T-cell (primary cell): ENCODE measurements at places on chromosomes 1 and 21.

DNA sequence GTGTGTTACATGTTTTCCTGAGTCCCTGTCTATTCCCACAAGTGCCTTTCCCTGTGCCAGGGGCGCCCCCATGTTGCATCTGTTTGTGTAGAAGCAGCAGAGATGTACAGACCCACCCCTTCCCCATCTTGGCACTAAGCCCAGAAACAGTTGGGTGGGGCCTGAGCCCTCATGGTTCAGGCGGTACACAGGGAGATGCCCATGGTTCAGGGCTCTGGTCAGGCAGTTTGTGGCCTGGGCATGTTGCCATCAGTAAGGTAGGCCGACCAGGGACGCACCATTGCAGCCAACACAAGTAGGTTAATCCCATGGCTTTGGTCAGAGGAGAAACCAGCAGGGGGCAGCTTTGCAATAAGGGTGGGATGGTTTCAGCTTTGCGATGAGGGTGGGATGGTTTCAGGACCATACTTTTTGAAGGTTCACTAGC is 914 bp upstream of the ADGRB2 start:
- H3K4me1 ChIP-seq: peaks cover 49% of the 10 kb centered on the region
- H3K36me3 ChIP-seq: no peaks in the 10 kb centered on the region
- no peak overlapping the region for H3K27ac ChIP-seq
- no peak for DNase-seq

DNA sequence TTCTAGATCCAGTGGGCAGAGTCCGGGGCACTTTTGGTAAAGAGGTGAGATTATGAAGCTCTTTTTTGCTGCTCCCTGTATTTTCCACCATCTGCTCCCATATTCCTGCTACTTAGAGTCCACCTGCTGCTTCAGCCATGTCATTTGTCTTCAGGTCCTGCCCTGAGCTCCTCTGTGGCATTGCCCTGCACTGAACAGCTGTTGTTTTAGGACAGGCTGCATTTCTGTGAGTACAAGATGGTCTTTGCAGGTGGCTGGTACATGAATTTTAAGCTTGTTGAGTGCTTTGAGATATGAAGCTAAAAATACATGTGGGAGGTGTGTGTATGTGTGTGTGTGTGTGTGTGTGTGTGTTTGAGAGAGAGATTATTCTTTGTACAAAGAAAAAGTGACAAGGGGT is 21.9 kb downstream of the MT1HL1 start:
- H3K27me3 ChIP-seq: peaks cover 3% of the 10 kb centered on the region
- no peaks in the 10 kb centered on the region for H3K36me3 ChIP-seq
- H3K27ac ChIP-seq: no peak overlapping the region

- no peaks in the 10 kb centered on the region for H3K36me3 ChIP-seq
- peak; percentile 12 for DNase-seq
- peak overlapping the region; percentile 85 for H3K4me3 ChIP-seq
- H3K27ac ChIP-seq: no peak overlapping the region
- H3K27me3 ChIP-seq: peaks cover 10% of the 10 kb centered on the region
These were observed 848 bp downstream of the DNM3 start for GRCh38 chr1:171841931-171842761.

DNA sequence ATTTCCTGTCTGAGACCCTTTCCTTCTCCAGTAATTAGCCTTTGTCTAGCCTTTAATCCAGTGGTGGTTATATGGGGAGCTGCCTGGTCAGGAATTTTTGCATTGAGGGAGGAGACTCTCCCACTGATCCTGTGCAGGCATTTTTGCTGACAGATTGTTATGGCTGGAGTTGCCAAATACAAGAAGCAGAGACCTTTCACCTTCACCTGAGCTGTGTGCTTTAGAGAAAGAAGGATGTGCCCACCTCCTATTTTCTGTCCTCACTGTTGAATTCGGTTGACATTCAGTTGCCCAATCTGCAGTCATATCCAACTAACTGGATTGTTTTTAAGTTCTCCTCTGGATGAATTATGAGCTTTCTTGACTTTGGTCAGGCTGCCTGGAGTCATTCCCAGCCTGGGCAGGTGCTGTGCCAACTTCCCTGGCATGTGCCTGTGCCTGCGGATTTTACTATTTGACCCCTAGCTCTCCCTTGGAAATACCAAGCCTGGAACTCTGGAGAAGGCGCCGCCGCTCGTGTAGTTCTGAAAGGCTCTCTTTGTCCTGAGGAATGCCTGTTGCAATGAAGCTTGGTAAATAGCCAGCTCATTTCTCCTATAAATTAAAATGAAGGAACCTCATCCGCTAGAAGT is 143.9 kb downstream of the NOS1AP start:
- H3K27ac ChIP-seq: no peak overlapping the region
- no peak for DNase-seq
- no peaks in the 10 kb centered on the region for H3K36me3 ChIP-seq
- H3K27me3 ChIP-seq: no peaks in the 10 kb centered on the region
- no peak overlapping the region for H3K4me3 ChIP-seq
- H3K4me1 ChIP-seq: no peaks in the 10 kb centered on the region

DNA sequence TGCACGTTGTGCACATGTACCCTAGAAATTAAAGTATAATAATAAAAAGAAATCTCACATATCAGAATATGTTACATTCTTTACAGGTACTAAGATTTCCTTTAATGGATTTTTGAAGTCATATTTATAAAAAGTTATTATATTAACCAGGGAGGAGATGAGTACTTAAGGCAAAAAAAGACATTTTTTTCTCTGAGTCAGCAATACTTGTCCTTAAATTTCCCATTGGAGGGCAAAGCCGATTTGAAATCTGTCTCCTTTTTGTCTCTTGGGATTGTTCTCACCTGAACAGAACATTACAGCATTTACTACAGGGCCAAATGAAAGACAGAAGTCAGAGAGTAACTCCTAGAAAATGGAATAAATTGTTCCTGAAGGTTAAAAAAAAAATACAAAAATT is 26.3 kb upstream of the SLC16A1 start:
- DNase-seq: no peak
- no peak overlapping the region for H3K27ac ChIP-seq
- no peak overlapping the region for H3K4me3 ChIP-seq
- no peaks in the 10 kb centered on the region for H3K36me3 ChIP-seq
- no peaks in the 10 kb centered on the region for H3K27me3 ChIP-seq

DNA sequence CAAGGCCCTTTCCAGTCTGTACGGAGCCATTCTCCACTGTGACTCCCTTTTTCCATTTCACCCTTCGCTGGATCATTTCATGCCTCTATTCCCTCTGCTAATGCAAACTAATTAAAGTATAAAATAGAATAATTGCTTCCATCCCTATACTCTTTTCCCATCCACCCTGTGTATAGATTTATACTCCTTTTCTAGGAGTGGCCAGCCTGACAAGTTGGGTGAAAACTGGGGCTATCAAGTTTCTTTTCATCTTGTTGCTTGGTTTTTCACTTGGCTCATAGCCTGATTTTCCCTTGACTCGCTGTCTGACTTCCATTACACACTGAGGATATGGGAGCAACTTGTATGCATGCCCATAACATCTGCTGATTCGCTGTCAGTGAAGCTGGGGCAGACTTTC is 107.0 kb downstream of the PLXNA2 start:
- H3K27ac ChIP-seq: no peak overlapping the region
- peaks cover under 1% of the 10 kb centered on the region for H3K4me1 ChIP-seq
- no peak for DNase-seq
- H3K27me3 ChIP-seq: no peaks in the 10 kb centered on the region

DNA sequence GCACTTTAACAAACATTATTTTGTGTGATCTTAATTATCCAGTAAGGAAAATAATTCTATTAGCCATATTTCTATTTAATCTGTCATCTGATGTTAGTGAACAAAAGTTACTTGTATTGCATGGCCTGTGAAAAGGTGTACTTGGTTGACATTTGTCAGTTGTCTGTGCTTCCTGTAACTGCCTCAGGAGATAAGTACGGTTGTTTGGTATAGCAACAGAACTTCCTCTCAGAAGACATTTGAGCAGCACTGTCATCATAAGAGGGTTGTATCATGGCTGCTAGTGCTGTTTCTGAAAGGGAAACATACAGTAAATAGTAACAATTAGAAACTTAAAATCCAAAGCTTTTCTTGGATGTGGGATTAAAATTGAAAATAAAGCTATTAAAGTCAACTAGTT is 3.4 kb downstream of the BLZF1 start:
- H3K36me3 ChIP-seq: peaks cover 6% of the 10 kb centered on the region
- peaks cover 4% of the 10 kb centered on the region for H3K4me1 ChIP-seq
- DNase-seq: no peak
- no peak overlapping the region for H3K4me3 ChIP-seq
- no peaks in the 10 kb centered on the region for H3K27me3 ChIP-seq

- no peak overlapping the region for H3K27ac ChIP-seq
- no peak overlapping the region for H3K4me3 ChIP-seq
- H3K27me3 ChIP-seq: peaks cover 27% of the 10 kb centered on the region
- no peaks in the 10 kb centered on the region for H3K36me3 ChIP-seq
- DNase-seq: no peak
These were observed 44.9 kb downstream of the C1orf198 start for GRCh38 chr1:230823426-230823825.

DNA sequence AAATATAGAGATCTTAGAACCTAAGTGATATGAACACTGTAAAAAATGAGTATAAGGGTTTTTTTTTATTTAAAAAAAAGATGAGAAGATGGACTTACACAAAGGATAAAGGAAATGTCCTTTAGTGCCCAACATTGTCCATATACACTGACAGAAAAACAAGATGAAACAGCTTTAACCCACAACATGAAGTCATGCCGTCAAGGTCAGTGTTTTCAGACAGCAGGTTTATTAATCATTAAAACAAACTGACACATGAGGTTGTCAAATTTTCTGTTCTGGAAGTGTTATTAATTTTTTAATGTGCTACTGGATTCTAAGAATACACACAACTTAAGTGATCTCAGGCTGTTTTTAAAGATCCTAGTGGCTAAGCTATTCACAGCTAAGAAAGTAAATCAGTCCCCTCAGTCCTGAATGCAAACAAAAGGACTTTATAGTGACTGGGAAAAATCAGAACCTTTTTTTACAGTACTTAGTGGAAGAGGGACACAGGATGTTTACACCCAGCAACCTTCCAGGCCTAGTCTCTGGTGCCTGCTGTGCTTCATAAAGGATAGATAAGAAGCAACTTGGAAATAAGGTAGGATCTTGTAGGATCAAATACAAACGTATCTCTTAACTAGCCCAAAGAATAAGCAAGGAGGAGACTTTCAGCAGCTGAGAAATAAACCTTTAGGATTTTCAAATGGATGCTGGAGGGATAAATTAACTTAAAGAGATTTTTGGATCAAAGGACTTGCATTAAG is 21.9 kb upstream of the PKN2 start:
- peaks cover 3% of the 10 kb centered on the region for H3K4me1 ChIP-seq
- no peak overlapping the region for H3K27ac ChIP-seq
- H3K27me3 ChIP-seq: no peaks in the 10 kb centered on the region
- no peak for DNase-seq
- H3K36me3 ChIP-seq: no peaks in the 10 kb centered on the region

GRCh38 chr1:88318740-88319139 is 365.3 kb upstream of the PKN2 start:
- no peak overlapping the region for H3K4me3 ChIP-seq
- H3K4me1 ChIP-seq: no peaks in the 10 kb centered on the region

DNA sequence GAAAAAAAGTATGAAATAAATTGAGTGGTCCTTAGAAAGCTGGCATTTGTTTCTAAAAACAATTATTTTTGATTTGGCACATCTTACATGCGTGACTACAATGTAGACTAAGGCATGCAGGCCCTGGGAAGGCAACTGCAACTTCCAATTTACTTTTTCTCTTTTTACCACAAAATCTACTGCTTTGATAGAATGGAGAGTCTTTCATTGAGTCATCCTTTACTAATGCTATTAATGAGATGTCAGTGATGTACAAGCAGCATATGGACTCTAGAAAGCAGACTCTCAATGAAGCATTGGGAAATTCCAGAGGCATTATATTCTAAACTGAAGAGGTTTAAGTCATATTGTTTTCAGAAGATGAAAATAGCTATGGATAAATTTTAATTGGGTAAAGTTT is 29.6 kb upstream of the PRRX1 start:
- no peak for DNase-seq
- H3K4me3 ChIP-seq: no peak overlapping the region
- H3K27ac ChIP-seq: no peak overlapping the region
- H3K27me3 ChIP-seq: peaks cover 12% of the 10 kb centered on the region

- H3K27ac ChIP-seq: no peak overlapping the region
- H3K4me3 ChIP-seq: no peak overlapping the region
- DNase-seq: no peak
These were observed 17.0 kb upstream of the GRIK3 start for GRCh38 chr1:37051346-37051745.

- H3K27ac ChIP-seq: no peak overlapping the region
- no peaks in the 10 kb centered on the region for H3K36me3 ChIP-seq
- peaks cover 10% of the 10 kb centered on the region for H3K4me1 ChIP-seq
- H3K4me3 ChIP-seq: no peak overlapping the region
These were observed 4.8 kb upstream of the GNB1 start for GRCh38 chr1:1895456-1896336.

GRCh38 chr1:221099747-221100595 is 220.7 kb downstream of the HLX start:
- no peak overlapping the region for H3K4me3 ChIP-seq
- no peak overlapping the region for H3K27ac ChIP-seq
- no peaks in the 10 kb centered on the region for H3K36me3 ChIP-seq
- no peaks in the 10 kb centered on the region for H3K4me1 ChIP-seq
- no peak for DNase-seq
- no peaks in the 10 kb centered on the region for H3K27me3 ChIP-seq

- no peaks in the 10 kb centered on the region for H3K4me1 ChIP-seq
- DNase-seq: no peak
- H3K36me3 ChIP-seq: no peaks in the 10 kb centered on the region
These were observed 33.2 kb downstream of the KCND3 start for GRCh38 chr1:111956155-111956771.

DNA sequence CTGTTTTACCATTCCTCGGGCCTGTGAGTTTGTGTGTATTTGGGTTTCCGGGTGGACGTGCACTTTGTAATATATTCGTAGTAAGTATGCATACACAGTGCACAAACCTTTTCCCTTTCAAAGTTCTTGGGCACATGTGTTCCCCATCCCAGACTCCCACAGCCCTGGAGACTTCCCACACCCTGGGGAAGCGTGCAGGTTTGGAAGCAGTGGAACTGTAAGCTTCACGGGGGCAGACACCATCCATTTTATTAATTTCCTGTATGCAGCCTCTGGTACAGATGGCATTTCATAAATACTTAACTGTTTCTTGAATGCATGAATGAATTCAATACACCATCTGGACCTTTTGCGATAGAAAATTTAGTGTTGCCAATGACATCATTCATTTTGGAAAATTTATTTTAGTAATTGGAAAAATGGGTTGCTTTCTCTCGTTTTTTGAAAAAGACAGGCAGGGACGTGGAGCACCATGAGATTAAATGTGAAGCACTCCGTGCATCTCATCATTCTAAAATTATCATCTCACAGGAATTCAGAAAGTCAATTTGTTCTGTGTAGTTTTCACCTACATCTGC is 10.8 kb downstream of the ETS2 start:
- H3K27me3 ChIP-seq: no peaks in the 10 kb centered on the region
- no peak overlapping the region for H3K4me3 ChIP-seq
- peaks cover 8% of the 10 kb centered on the region for H3K36me3 ChIP-seq
- no peaks in the 10 kb centered on the region for H3K4me1 ChIP-seq

- H3K36me3 ChIP-seq: peaks cover 13% of the 10 kb centered on the region
- peaks cover 22% of the 10 kb centered on the region for H3K4me1 ChIP-seq
- no peaks in the 10 kb centered on the region for H3K27me3 ChIP-seq
- DNase-seq: no peak
- no peak overlapping the region for H3K27ac ChIP-seq
These were observed 17.2 kb downstream of the LY9 start for GRCh38 chr1:160813215-160813614.
